Smooth muscle cell of bladder (primary cell): ENCODE measurements at places on chromosomes 4 and X. TPM values are rescaled to one million over a fixed set of nuclear protein-coding genes. Genes with fewer than 3 reads are reported as not detected.

Gene SPANXN1
- not detected in 2 replicates for total RNA-seq

Gene KDR
- total RNA-seq, result 0.28 and 1.6 TPM in 2 replicates

Gene MAPK10
- total RNA-seq, result 14.4 and 26.0 TPM in 2 replicates

Gene C1QTNF7
- 0.43 and 1.0 TPM in 2 replicates for total RNA-seq

Gene SMIM10
- total RNA-seq, result 6.4 and 7.8 TPM in 2 replicates

Gene USP26
- total RNA-seq, result not detected in 2 replicates

Gene EXOC1L
- 0.37 TPM in 1 of 2 replicates, not detected in the other for total RNA-seq

Gene UGT2B10
- not detected in 2 replicates for total RNA-seq

Gene GPRIN3
- under 0.01 and 0.09 TPM in 2 replicates for total RNA-seq

Gene CCNB3
- total RNA-seq, result under 0.01 and 0.09 TPM in 2 replicates

Gene EDA
- 0.14 and 0.18 TPM in 2 replicates for total RNA-seq

Gene SPANXN4
- total RNA-seq, result not detected in 2 replicates

Gene ETNPPL
- not detected in 2 replicates for total RNA-seq
